Natural killer cell (primary cell): ENCODE measurements at places on chromosomes 11 and 22. TPM values are rescaled to one million over a fixed set of nuclear protein-coding genes. Genes with fewer than 3 reads are reported as not detected.

GRCh38 chr11:46942172-46942571 is 5.6 kb downstream of the CSTPP1 start:
- DNase-seq = no peak
- no peak overlapping the region for H3K4me3 ChIP-seq
- H3K4me1 ChIP-seq = peaks cover 1% of the 10 kb centered on the region
- H3K27me3 ChIP-seq = no peaks in the 10 kb centered on the region
- H3K36me3 ChIP-seq = peaks cover 3% of the 10 kb centered on the region
- H3K27ac ChIP-seq = no peak overlapping the region

DNA sequence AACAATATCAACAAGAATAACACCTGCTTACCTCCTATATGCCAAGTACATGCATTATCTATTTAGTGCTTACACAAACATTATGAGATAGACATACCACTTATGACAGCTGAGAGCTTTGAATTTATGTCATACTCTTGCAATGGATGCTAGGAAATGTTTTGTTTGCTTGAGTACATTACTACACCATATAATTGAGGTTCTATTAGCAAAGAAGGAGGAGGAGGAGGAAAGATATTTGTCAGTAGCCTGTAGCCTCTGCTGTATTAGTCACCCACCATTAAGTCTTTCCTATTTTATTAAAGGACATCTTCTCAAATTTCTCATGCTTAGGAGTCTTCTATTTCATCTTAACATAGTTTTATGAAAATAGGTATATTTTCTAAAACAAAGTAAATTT is 6.4 kb downstream of the ANO5 start:
- no peak overlapping the region for H3K4me3 ChIP-seq
- H3K36me3 ChIP-seq = no peaks in the 10 kb centered on the region
- no peak overlapping the region for H3K27ac ChIP-seq
- DNase-seq = no peak
- no peaks in the 10 kb centered on the region for H3K27me3 ChIP-seq

DNA sequence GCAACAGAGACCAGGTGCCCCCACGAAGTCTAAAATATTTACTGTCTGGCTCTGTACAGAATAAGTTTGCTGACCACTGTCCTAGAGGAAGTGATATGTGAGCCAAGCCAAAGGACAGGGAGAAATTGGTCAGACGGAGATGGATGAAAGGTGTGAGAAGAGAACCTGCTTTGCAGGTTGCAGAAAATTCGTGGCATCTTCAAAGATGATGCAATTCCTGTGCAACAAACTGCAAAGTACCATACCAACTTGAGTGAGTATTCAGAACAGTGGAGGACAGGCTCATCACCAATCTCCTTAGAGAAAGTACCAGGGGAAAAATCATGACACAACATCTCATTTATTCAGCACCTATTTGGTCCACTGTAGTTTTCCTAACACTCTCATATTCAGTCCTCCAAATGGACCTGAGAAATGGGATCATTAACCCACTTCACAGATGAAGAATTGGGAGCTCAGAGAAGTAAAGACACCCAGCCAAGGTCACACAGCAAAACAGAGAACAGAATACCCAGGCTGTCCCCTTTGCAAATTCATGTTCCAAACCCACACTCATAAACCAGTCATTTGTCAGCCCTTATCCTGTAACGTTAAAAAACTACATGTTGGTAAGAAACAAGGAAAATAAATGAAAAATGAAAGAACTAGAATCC is 536.8 kb downstream of the MIAT start:
- H3K27ac ChIP-seq = no peak overlapping the region
- DNase-seq = no peak
- H3K4me3 ChIP-seq = no peak overlapping the region
- no peaks in the 10 kb centered on the region for H3K4me1 ChIP-seq

GRCh38 chr11:110856996-110857812 is 145.0 kb upstream of the ARHGAP20 start:
- H3K27me3 ChIP-seq = no peaks in the 10 kb centered on the region
- H3K4me1 ChIP-seq = no peaks in the 10 kb centered on the region
- no peaks in the 10 kb centered on the region for H3K36me3 ChIP-seq
- no peak for DNase-seq
- H3K4me3 ChIP-seq = no peak overlapping the region

DNA sequence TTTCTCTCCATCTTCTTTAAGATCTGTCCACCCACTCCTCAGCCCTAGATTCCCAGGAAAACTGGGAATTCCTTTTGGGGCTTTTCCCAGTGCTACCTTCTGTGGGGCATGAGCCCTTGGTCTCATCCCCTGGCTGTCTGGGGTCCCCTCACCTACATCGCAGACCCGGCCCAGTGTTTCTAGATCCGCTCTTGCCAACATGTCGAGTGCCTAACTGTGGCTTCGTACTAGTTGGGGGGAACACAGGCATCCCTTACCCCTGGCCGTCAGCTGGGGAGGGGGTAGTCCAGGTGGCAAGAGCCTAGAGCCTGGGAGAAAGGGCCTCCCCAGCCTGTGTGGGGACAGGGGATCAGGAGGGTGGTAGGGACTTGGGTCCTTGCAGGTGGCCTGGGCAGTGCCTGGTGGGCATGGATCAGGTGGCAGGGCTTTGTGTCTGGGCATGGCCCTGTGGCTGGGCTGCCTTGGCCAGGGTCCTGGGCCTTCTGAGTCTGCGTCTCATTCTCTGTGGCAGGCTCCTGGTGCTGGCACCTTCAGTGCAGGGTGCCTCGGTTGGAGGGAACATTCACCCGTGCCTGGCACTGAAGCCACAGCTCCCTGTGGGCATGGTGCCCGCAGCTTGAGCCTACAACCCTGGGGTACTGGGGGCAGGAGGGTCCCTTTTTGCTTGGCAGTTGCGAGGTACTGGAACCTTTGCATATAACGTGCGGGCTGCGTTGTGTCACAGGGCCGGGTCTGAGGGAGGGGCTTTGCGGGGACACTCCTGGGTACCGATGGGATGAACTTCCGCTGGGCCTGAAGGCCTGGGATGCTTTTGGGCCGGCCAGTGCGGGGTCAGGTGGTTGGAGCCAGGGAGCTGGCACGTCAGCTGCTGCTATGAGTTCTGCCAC is 4.1 kb downstream of the KCNQ1 start:
- DNase-seq = no peak
- no peaks in the 10 kb centered on the region for H3K36me3 ChIP-seq
- peaks cover 31% of the 10 kb centered on the region for H3K27me3 ChIP-seq
- peaks cover 42% of the 10 kb centered on the region for H3K4me1 ChIP-seq
- H3K4me3 ChIP-seq = no peak overlapping the region
- H3K27ac ChIP-seq = no peak overlapping the region

DNA sequence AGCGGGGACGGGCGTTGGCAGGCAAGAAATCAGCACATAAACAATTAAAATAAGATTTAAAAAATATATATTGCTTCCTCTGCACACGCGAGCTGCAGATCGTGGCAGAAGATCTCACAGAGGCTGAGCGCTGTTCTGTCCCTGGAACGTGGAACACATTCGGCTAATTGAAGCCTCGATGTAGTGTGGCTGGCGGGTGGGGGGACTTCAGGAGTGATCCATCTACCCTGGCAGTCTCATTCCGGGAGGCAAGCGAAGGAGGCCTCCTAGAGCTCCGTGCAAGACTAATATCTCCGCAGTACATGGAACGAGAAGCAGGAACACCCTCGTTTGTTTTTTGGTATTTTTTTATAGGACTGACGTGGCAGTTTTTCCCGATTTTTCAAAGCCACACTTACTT is 402.4 kb downstream of the MN1 start:
- DNase-seq = no peak
- H3K36me3 ChIP-seq = no peaks in the 10 kb centered on the region
- no peak overlapping the region for H3K4me3 ChIP-seq
- no peak overlapping the region for H3K27ac ChIP-seq
- no peaks in the 10 kb centered on the region for H3K4me1 ChIP-seq

- no peak overlapping the region for H3K4me3 ChIP-seq
- no peaks in the 10 kb centered on the region for H3K36me3 ChIP-seq
- no peaks in the 10 kb centered on the region for H3K4me1 ChIP-seq
- no peaks in the 10 kb centered on the region for H3K27me3 ChIP-seq
These were observed 17.8 kb downstream of the SCUBE2 start for GRCh38 chr11:9073466-9074225.

DNA sequence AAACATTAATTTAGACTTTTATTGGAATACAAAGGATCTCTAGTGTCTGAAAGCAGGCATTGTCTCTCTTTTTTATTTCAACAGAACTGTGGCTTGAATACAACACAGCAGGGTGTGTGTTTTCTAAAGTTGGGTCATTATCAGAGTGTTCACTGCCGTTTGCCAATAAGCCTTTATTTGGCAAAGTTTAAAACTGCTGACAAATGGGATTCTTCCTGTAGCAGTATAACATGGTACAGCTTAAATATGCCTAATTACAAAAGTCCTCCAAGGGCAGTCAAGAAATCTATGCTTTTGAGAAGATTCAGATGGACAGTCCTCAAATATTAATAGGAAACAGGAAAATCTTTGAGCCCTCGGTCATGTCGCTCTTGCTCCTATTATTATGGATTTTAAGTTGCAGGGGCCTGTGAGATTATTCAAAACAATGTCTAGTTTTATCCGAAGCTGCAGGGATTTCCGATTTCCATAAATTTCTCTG is 199.9 kb downstream of the MAML2 start:
- H3K27ac ChIP-seq = no peak overlapping the region
- no peaks in the 10 kb centered on the region for H3K4me1 ChIP-seq
- no peak for DNase-seq
- H3K27me3 ChIP-seq = no peaks in the 10 kb centered on the region

GRCh38 chr11:105220121-105220520 is 80.6 kb upstream of the CARD18 start:
- no peak for DNase-seq
- no peak overlapping the region for H3K4me3 ChIP-seq
- H3K27ac ChIP-seq = no peak overlapping the region
- H3K27me3 ChIP-seq = no peaks in the 10 kb centered on the region

Gene VEGFB
- 37.3 TPM for total RNA-seq

Gene CASP12
- total RNA-seq = not detected

- no peak overlapping the region for H3K27ac ChIP-seq
- no peak for DNase-seq
- no peaks in the 10 kb centered on the region for H3K36me3 ChIP-seq
- no peaks in the 10 kb centered on the region for H3K4me1 ChIP-seq
- no peaks in the 10 kb centered on the region for H3K27me3 ChIP-seq
These were observed 9.0 kb upstream of the RCN1 start for GRCh38 chr11:32081901-32082300.

GRCh38 chr11:45217991-45218390 is 68.2 kb downstream of the SYT13 start:
- no peak overlapping the region for H3K27ac ChIP-seq
- no peak overlapping the region for H3K4me3 ChIP-seq
- no peaks in the 10 kb centered on the region for H3K27me3 ChIP-seq
- H3K4me1 ChIP-seq = no peaks in the 10 kb centered on the region

- no peaks in the 10 kb centered on the region for H3K4me1 ChIP-seq
- no peak for DNase-seq
- H3K27me3 ChIP-seq = no peaks in the 10 kb centered on the region
- no peak overlapping the region for H3K27ac ChIP-seq
These were observed 42.0 kb upstream of the TTC36 start for GRCh38 chr11:118485273-118485672.
